ENCODE measurements at places on chromosomes 4 and X.

- no peak for DNase-seq
These were observed 51.9 kb downstream of the PHKA2 start for GRCh38 chrX:18931972-18932371.

DNA sequence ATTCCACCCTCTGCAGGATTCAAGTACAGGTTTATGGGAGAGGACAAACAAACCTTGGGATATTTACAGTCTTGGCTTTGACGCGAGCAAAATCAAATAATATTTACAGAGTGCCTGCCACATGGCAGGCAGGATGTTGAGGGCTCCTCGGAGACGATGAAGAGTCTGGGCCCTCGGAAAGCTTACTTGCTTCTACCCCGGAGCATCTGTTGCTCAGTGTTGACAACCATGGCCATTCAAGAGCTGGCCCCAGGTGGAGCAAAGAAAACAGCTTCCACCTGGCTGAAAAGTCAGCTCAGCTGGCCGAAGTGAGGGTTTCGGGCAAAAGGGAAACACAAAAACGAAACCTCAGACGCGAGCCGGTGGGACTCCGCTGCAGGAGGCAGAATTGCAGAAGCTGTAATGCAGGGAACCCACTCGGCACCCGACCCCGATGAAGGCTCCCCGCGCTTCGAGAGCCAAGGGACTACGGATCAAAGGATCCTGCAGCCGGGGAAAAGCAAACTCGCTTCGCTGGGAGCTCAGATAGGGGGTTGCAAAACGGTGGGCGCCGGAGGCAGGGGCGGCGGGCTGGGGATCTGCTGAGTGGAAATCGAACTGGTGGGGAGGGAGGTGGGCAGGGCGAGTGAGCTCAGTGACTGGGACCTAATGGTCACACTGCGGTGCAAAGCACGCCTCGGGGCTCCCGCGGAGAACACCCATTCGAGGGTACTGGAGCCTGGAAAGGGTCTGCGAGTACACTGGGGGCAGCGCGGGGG is 805 bp downstream of the ATP8A1 start:
- DNase-seq = no peak

DNA sequence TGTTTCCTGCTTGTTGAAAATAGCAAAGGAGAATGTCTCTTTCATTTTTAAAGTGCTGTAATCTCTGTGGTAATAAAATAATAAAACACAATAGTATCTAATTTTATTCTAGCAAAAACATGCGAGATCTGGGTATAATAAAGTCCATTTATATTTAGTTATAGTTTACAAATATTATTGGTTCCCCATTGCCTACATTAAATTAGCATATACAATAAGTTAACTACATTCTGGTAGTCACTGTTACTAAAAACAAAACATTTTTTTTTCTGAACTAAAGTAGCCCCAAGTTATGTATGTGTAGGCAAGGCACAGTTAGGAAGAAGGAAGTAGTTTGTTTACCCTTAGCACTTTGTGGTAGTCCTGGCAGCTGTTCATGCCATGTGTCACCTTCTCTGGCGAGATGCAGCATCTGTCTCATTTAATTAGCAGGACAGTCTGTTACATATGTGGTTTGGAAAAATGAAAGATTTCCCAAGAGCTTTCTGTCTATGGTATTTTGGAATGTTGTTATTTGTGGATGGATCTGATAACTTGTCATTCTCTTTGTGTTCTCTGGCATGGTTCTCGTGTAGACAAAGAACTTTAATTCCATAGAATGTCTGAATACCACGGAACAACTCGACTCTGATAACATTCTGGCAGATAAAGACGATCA is 231.3 kb upstream of the PITX2 start:
- no peak for DNase-seq

DNA sequence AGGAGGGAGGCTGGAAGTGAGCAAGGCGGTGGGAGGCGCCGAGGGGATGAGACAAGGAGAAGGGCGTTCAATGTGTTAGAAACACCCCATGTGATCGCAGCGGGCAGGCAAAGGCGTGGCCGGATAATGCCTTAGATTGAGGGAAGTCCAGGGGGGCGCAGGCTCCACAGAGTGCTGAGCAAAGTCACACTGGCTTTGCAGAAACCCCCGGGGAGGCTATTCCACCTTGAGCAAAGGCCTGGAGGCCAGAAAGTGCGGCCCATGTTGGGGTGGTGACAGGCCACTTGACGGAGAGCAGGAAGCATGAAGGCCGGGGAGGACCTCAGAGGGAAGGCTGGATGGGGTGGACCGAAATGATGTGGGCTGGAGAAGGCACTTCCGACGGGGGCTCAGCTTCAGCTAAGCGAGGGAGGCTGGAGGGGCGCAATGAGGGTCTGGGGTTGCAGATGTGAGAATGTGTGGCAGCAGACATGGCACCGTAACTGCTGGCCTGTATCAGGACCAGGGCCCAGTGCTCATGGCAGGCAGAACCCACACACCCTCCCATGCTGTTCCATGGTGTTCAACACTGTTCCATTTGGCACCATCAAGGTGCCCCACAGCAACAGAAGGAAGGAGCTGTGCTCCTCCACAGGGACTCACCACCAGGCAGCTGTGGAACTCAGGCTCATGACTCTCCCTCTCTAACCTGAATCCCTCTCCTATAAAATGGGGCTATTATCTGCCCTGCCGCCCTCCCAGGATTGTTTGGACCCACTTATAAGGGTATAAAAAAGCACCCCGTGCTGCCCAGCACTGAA is 50.3 kb downstream of the HMX1 start:
- DNase-seq = peak; percentile 35

DNA sequence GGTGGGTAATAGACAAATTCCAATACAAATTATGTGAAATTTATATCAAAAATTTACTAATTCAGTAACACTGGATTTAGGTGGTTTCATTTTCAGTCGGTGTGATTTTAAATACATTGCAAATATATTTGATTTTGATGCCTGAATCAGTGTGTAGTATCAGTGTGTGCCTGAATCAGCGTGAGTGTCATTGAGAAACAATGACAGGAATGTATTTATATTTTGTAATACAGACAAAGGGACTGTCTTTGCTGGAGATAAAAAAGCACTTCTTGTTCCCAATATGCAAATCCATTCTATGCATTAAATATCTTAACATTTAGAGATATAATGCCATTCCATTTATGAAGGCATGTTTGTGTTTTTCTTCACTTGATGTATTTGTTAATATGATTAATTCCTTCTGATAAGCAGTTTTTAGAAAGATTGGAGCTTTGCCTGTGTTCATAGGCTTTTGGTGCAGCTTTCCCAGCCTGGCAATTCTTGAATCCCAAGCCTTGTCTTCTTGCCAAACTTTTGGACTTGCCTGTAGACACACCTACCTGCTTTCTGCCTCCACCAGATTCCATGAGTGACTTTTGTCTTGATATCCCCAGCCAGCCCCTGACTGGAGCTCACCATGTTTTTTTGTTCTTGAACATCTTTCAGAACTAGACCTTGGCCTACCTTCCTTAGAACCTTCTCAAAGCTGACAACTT is 243.8 kb downstream of the ADGRL3 start:
- DNase-seq = no peak

Measured in RWPE2 (cell line).